Mesenteric fat pad (tissue), 1 donor: ENCODE measurements at places on chromosomes 7 and 10.

DNA sequence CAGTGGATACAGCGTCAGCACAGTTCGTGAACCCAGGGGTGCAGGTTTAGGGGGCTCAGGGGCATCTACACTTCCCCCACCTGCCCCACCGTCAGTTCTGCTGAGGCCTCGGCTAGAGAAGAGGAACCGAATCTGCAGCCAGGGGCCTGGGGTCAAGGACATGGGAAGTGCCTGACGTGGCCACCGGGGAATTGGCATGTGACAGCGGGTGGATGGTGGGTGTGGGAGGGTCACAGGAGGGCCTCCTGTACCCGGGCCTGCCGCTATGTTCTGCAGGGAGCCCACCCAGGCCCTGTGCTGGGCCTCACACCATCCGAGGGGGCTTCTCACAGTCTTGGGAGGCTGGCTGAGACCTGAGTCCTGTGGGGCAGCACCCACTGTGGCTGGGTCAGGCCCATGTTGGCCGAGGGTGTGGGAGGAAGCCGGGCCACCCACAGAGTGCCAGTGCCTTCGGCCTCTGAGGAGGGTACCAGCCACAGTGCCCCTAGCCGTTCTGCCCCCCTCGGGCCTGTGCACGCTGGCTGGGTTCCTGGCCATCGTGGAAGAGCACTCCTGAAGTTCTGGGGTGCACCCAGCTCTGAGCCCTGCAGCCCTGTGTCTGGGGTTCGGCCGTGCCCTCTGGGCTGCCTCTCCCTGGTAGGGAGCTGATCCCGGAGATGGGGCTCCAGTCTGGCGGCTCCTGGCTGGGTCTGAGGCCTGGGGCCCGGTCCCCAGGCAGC, 5.9 kb downstream of the TTYH3 start:
- no peak for DNase-seq

DNA sequence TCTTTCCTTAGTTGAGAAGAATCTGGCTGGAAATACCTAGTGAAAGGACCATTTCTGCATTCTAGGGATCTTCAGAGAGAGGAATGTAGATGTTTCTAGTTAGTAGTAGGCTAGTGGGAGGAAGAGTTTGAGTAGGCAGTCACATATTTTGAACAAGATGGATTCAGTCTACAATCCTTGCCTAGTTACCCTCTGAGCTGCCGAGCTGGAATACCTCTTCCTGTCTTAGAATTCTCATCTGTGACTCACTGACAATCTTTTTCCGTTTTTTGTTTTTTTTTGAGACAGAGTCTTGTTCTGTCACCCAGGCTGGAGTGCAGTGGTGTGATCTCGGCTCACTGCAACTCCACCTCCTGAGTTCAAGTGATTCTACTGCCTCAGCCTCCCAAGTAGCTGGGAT, 30.7 kb upstream of the PLPP4 start:
- DNase-seq = no peak

DNA sequence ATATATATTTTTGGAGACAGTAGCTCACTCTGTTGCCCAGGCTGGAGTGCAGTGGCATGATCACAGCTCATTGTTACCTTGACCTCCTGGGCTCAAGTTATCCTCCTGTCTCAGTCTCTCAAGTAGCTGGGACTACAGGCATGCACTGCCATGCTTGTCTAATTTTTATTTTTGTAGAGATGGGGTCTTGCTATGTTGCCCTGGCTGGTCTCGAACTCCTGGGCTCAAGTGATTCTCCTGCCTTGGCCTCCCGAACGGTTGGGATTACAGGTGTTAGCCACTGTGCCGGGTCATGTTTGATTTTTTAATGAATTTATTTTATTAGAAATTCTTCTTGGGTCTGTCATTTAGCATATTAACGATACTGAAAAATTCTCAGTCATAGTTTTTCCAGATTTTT, 70.5 kb downstream of the TMEM270 start:
- DNase-seq = no peak

GRCh38 chr10:32795598-32796183, 162.3 kb downstream of the ITGB1 start:
- no peak for DNase-seq
